ENCODE measurements at places on chromosomes 3 and 15.

- peak; percentile 10 for DNase-seq
Measured at GRCh38 chr3:75337226-75337900, 326.8 kb upstream of the FRG2C start.

- no peak for DNase-seq
Measured at GRCh38 chr3:33130144-33130543, 16.3 kb downstream of the CRTAP start.

- DNase-seq = no peak
Measured at GRCh38 chr3:127218454-127218922, 25.6 kb downstream of the PRR23E start.

- DNase-seq = no peak
Measured at GRCh38 chr3:34957677-34958076, 681.6 kb upstream of the ARPP21 start.

GRCh38 chr3:67976663-67977062 lies 322.3 kb upstream of the SUCLG2 start:
- DNase-seq = no peak

DNA sequence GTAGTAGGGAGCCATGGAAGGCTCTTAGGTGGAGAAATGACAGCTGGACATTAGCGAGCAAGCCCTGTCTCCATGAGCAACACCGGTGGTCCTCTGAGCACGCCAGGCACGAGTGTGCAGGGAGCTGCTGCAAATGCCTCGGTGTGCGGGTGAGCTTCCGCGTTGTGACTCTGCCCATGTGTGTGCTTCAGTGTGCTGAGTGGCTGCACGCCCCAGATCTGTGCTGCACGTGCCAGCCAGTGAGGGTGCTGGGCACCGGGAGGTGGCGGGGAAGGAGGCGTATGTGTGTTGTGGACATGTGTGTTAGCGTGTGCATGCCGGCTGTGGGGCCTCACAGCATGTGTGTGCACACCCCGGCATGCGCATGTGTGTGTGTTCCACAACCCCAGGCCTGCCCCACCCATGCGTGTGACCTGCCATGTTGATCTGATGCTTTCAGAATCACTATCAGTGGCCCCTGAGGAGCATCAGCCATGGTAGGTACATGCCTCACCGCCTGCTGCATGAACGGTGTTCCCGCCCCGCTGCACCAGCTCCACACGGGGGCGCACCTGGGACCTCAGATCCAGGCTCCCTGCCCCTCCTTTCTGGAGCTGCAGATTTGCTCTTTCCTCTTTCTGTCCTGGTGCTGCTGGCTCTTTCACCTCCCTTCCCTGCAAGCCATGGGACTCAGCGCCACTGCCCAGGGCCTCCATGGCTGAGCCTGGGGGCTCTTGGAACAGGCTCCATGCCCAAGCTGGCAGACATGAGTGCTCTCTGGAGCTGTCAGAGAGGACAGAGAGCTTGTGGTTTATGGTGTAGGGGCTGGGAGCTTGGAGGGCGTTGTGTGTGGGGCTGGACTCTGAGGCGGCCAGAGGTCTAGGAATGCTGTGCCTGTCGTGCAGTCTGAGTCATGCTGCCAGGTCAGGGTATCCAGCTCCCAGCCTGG lies 169.4 kb downstream of the TBC1D2B start:
- peak; percentile 67 for DNase-seq

GRCh38 chr3:12159227-12159601 lies 502 bp upstream of the TIMP4 start:
- DNase-seq = no peak

GRCh38 chr15:85289677-85290365 lies 90.6 kb upstream of the AKAP13 start:
- DNase-seq = peak; percentile 27

Measured in suppressor macrophage (primary cell).